ENCODE measurements at places on chromosomes 16 and 17.
A peak's percentile ranks its signal among the peaks of the same experiment; 100 is the strongest.

DNA sequence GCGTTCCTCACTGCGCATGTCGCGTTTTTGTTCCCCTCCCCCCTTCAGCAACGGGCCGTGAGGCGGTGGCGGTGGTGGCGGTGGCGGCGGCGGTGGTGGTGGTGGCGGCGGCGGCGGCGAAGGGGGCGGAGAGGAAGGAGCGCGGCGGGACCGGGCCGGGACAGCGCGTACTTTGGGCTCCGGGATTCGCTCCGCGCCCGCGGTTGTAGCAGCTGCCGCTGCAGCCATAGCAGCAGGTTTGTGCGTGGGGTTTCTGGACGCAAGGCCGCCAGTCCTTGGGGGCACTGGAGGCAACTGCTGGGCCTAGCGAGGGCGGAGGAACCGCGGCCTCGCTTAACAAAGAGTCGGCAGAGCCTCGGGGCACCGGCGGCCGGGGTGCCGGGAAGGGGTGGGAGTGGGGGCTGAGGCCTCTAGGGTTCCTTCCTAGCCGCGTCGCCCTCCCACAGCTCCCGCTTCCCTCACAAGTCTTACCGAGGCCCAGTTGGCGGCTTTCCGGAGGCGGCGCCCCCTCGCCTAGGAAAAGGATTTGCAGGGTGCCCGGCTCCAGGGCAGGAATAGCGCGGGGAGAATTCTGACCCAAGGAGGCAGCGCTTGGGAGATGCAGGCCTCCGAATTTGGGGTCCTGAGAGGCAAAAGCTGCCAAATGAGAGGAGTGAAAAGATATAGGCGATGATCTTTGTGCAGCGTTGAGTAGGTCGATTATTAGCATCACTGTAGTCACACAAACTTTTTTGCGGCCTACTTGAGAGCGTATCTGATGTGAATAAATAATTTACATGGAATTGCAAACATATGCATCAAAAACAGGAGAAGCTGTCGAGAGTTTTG is at the start of gene DDX42:
DDX42 (plus strand) TSS at position 30 of the 828 bp plus-strand sequence. CDS start 12,880 bp downstream, outside the sequence.
- peak; percentile 86 for DNase-seq

DNA sequence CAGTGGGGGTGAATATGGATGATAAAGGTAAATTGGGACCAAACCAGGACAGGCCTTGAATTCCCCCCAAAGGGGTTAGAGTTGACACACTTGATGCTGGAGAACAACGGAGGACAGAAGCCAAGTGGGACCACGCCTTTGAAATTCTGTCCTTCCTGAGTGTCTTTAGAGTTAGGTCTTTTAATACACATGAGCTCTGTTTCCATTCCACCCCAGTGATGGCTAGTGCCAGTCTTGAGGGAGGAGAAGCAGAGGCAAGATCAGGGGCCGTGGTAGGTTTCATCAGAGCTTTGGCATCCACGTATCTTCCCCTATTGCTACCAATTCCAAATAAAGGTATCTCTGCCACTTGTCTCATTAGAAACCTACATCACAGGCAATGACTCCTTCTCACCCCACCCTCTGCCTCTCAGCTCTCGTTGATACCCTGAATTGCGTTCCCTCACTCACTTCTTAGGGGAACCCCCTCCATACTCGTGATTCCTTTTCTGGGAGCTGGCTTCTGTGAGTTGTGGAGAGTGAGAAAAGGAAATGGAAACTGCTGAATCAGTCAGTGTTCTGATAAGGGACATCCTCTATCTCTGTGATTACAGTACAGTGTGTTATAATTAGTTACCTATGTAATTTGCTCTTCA is 2.4 kb upstream of the CCL3L1 start:
- no peak for DNase-seq

- no peak for DNase-seq
These were observed 1426.1 kb upstream of the CDH8 start for GRCh38 chr16:63462316-63462715.

DNA sequence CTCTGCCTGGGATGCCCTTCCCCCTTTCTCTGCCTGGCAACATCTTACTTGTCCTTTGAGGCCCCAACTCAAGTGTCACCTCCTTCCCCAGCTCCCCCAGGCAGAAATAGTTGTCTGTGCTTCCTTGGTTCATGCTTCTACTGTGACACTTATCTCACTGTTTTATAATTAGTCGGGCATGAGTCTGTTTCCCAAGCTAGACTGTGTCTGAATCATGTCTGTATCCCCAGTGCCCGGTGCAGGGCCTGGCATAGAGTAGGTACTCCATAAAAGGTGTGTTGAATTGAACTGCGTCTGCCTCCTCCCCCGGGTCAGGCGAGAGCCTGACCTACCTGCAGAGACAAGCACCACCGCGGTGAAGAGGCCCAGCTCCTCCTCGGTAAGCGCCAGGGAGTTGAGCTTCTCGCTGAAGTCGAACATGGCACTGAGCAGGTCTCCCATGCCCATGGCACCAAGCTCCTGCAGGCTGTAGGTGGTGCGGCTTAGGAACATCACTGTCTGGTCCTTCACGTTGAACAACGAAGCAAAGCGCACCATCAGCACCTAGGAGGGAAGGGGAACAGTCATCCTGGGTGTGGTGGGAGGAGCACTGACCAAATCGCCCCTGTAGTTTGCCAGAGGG is 6.7 kb downstream of the NR1D1 start:
- DNase-seq: no peak

- no peak for DNase-seq
These were observed 105.8 kb downstream of the DNAH9 start for GRCh38 chr17:11704041-11704440.

GRCh38 chr17:19370493-19370960 is 7.8 kb upstream of the MAPK7 start:
- no peak for DNase-seq

DNA sequence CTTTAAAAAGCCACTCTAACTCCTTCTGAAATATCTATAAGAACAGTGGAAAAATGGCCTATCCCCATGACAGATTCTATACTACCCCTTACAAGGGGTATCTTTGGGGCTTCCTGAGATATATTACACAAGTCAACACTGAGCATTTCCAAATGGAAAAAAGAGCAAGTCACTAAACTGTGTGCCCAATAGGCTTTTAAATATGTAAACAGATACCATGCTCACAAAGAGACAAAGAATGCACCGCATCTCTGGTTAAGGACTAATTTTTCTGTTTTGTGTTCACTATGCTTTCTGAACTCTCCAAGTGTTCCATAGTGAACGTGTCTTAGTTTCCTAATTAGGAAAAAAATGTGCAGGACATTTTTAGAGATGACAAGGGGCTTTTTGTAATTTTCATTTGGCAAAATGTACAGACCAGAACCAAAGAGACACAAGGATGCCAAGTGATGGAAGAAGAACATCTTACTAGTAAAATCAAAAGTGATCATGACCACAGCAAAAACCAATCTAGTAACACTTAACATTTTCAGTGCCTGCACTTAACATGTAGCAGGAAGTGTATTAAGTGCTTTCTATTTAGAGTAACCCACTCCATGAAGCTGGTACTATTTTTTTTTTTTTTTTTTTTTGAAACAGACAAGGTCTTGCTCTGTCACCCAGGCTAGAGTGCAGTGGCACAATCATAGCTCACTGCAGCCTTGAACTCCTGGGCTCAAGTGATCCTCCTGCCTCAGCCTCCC is 21.5 kb downstream of the MYH11 start:
- DNase-seq: no peak

GRCh38 chr17:19579867-19580565 is 46.4 kb downstream of the SLC47A1 start:
- no peak for DNase-seq

DNA sequence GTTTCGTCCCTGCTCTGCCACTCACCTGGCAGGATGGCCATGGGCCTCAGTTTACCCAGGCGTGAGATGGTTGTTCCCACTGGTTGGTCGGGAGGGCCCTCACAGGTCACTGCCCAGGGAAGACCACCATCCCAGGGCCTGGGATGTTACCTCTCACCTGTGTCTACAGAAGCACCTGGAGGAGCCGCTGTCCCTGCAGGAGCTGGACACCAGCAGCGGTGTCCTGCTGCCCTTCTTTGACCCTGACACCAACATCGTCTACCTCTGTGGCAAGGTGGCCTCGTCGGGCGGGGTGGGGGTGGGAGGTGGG is 4.1 kb downstream of the CORO1A start:
- DNase-seq: no peak

DNA sequence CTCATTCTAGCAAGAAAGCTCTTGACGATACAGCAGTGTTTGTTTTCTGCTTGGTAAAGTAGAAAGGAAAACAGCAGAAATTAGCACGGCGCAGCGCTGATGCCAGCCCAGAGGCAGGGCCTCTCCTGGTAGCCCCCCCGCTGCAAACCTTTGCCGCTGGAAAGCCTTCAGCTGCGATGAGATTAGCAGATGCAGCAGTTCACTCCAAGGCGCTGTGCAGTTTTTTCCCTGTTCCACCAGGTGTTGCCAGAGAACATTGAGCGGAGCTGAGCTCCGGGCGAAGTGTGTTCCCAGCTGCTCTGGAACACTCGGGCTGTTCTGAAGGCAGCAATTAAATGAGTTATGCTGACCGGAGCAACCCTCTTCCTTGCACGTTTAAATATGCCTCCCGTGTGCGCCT is 72.5 kb downstream of the RBFOX1 start:
- peak; percentile 15 for DNase-seq

DNA sequence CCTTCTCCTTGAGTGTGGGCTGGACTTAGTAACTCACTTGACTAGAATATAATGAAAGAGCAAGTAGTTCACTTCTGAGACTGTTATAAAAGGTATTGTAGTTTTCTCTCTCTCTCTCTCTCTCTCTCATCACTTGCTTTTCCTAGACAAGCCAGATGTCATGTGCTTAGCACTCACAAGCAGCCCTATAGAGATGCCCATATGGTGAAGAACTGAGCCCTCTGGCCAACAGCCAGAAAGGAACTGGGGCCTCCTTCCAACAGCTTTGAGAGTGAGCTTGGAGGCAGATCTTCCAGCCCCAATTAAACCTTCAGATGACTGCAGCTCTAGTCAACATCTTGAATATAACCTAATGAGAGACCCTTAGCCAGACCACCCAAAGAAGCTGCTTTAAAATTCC is 440.5 kb downstream of the GRIN2A start:
- no peak for DNase-seq

Data from hypothalamus (tissue), 51 donors.